Right renal cortex interstitium (tissue), 3 donors: ENCODE measurements at places on chromosomes 4 and X.

DNA sequence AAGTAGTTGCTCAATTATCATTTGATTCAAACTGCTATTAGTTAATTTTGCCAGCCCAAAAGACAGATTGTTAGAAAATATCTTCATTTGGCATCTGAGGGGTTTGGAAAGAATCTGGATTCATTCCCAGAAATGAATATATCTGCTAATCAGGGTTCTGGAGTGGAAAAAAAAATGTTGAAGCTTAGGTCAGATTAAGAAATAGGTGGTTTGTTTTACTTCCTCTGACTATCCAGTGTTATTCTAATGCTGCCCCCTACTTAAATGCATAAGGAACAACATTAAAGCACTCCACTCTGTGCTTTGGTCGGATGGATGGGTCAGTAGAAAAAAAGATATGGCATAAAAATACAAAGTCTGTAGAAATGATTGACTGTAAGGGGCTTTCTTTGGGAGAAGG is 89.0 kb downstream of the LUZP4 start:
- no peak for DNase-seq

GRCh38 chr4:99983289-99983943 is 33.3 kb upstream of the H2AZ1 start:
- DNase-seq: no peak

DNA sequence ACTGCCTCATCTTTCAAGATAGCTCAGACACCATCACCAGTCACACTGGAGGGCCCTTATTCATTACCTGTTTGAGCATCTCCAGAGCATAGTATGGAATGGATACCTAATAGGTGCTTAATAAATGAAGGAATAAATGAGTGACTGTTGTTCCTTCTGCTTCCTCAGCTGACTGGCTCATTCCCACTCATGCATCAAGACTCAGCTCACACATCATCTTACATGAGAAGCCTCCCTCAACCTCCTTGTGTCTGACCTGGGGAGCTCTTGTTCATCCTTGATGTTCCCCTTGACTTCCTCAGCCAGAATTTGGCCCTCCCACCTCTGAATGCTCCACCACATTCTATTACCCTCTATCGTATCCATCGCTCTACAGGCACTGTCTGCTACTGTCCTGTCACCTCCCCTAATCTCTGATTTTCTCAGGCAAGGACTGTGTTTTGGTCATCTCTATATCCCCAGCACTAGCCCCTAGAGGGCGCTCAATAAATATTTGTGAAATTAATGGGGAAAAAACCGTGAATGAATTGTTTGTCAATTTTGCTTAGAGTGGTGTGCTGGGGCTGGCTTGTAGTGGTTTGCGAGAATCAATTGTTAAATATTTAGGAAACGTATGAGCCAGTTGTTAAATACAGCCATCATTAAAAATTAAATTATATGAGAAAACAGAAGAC is 88.3 kb downstream of the NHSL2 start:
- DNase-seq: no peak

DNA sequence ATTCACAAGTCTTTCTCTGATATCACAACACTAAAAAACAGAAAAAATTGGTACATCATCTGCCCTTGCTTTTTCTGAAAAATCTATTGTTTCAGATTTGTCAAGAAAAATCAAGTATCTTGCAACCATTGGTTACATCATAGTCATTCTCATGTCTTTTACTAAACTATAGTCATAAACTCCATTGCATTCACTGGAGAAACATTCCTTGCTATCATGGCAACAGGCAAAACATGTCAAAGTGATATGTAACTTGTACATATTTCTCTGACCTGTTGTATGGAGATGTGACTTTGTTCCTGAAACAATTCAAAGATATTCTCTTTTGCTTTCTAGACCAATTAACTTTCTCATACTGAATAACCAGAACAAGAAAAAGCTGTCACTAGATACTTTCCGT is 121.9 kb upstream of the ANK2 start:
- no peak for DNase-seq

DNA sequence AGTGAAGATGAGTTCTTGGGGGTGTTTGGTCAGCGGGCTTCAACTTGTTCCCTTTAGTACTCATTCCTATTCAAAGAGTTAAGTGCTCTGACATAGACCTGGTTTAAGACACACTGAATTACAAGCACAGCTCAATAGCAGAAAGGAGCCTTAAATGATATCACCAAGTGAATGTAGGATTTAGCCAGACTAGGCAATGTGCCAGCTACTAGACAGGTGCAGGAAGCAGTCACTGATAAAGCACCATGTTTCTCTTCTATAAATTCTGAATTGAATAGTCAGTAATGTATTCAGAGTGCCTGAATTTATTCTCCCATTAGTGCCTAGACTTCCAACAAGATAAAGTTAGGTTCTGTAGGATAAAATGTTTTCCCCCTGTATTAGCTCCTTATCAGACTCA is 63.6 kb downstream of the ASB9 start:
- no peak for DNase-seq

DNA sequence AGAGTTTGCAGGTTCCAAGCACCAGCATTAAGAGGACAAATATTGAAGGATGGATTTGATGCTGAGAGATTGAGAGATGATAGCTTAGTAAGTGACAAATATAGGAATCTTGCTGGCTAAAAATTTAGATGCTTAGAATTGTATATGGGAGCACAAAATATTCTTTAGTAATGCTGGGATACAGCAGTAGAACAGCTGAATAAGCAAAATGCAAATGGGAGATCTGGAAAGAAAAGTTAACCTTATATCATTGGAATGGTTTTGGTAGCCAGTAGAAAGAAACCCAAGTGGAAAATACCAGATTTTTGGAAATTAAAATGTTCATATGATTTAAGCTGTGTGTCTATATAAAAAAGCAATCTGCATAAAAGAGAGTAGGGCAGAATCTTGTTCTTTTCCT is 308.6 kb upstream of the CPEB2 start:
- DNase-seq: no peak
